ENCODE measurements at places on chromosomes 11 and 22.

GRCh38 chr11:84056653-84057376 lies 770.6 kb upstream of the CCDC90B start:
- DNase-seq, result no peak

DNA sequence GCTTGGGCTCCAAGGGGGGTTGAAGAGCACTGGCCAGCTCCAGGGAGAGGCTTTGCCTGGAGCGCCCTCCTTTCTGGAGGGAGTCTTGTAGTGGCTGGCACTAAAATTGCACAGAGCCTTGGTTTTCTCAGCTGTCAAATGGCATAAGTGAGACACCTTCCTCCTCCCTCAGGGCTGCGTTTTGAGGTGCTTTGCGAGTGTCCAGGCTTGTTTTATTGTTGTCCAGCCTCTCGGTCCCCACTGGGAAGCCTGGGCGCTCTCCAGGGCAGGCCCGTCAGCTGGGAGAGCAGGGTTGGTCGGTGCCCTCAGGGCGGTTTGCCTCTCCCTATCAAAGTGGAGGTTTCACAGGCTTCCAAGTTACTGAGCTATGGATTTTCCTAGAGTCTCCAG lies 149.3 kb upstream of the B3GAT1 start:
- DNase-seq, result no peak

DNA sequence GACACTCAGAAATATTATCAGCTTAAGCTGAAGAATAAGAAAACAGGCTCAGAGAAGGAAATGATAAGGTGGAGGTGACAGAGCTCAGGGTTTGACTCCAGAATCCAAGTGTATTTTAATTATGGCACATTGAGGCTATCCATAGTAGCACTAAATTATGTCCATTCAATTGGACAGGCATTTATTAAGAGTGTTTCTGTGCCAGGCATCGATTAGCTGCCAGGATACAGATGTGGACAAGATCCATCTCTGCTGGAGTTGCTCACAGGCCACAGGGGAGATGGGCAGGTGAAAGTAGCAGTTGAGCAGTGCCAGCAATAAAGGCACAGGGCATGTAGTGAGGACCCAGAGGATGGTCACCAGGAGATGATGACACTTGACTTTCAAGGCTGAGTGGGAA lies 592.5 kb downstream of the INSC start:
- DNase-seq, result no peak

GRCh38 chr11:69369945-69370344 lies 76.0 kb downstream of the MYEOV start:
- DNase-seq, result no peak

DNA sequence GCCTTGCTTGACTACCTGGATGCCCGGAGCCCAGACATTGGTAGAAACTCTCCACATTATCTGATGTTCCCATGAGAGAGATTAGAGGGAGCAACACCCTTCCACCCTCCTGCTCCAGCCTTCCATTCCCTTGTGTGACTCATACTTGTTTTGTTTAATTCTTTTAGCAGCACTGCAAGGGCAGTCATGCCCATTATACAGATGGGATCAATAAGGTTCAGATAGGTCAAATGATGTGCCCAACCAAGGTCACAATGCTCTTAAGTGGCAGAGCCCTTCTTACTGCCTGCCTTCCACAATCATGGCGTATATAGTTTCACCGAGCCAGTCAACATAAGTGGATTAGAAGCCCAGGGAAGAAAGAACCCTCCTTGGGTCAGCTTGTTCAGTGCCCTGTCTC lies 6.6 kb upstream of the CCDC134 start:
- no peak for DNase-seq

- DNase-seq, result no peak
Observed at GRCh38 chr22:45112136-45112879, 51.4 kb upstream of the NUP50 start.

GRCh38 chr11:67674442-67674871 lies at the start of gene ALDH3B2:
Gene ALDH3B2, minus strand, starts transcription at chr11:67674623. Its CDS starts 7,688 bp downstream, at chr11:67666935.
- DNase-seq, result no peak

- no peak for DNase-seq
Observed at GRCh38 chr11:43736502-43737200, 56.1 kb downstream of the HSD17B12 start.

- no peak for DNase-seq
Observed at GRCh38 chr11:130396965-130397364, 31.4 kb downstream of the ADAMTS8 start.

DNA sequence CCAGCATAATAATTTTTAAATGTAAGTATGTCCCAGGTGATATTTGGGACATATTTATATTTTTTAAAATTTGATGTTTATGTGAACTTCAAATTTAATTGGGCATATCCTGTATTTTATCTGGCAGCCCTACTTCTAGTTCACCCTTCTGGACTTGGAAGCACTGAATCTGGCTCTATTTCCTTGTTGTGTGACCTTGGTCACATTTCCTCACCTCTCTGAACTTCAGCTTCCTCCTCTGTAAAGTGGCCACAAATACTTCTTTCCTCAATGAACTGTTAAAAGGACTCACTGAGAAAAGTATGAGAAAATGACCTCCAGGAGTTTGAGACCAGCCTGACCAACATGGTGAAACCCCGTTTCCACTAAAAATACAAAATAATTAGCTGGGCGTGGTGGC lies 8.1 kb upstream of the RNF185 start:
- DNase-seq, result no peak

DNA sequence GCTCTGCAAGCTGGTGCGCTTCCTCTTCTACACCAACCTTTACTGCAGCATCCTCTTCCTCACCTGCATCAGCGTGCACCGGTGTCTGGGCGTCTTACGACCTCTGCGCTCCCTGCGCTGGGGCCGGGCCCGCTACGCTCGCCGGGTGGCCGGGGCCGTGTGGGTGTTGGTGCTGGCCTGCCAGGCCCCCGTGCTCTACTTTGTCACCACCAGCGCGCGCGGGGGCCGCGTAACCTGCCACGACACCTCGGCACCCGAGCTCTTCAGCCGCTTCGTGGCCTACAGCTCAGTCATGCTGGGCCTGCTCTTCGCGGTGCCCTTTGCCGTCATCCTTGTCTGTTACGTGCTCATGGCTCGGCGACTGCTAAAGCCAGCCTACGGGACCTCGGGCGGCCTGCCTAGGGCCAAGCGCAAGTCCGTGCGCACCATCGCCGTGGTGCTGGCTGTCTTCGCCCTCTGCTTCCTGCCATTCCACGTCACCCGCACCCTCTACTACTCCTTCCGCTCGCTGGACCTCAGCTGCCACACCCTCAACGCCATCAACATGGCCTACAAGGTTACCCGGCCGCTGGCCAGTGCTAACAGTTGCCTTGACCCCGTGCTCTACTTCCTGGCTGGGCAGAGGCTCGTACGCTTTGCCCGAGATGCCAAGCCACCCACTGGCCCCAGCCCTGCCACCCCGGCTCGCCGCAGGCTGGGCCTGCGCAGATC lies 16.5 kb downstream of the P2RY2 start:
- DNase-seq, result no peak

- DNase-seq, result no peak
Observed at GRCh38 chr11:95682552-95682951, 107.0 kb downstream of the FAM76B start.

DNA sequence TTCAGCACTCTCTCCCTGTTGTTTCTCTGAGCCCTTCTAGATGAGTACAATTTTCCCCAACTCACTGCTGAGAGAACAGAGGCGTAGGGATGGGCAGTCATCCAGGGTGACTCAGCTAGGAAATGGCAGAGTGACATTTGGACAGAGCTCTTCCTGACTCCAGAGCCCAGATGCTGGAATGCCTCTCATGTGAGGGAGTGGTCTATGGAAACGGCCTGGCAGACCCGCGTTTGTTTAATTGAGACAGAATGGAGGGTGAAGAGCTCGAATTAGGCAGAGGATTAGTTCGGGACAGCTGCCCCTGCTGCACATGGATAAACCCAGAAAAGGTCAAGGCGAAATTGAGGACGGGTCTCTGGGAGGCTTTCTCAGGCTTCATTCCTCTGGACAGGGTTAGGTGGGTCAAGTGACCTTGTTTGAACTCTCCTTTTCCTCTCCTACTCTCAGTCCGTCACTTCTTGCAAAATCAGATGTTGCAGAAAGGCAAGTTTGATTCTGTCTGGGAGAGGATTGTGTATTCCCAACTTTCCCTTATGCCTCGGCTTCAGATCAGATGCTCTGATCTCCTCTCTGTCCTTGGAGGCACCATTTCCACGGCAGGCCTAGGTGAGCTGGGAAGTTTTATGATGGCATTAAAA lies 7.6 kb upstream of the LMO2 start:
- DNase-seq, result no peak

DNA sequence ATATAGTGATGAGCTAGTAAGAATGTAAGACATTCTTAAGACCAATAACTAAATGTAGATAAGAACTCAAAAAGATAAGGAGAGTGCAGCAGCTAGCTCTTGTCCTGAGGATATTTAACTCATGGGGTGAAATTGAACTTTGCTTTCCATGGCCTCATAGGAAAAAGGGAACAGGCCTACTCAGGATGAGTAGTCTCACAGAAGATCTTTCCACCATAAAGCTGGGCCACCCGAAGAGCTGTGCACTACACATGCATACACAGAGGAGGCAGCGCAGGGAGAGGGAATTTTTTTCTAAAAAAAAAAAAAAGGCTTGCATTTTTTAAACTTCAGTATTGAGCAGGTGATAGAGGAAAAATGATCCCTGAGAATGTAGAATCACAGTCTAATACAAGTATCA lies 59.9 kb upstream of the CFAP300 start:
- no peak for DNase-seq

- DNase-seq, result no peak
Observed at GRCh38 chr11:69797156-69797555, 22.0 kb upstream of the FGF4 start.

- DNase-seq, result no peak
Observed at GRCh38 chr11:78061921-78062311, 1.7 kb upstream of the THRSP start.

All from stimulated activated CD4-positive, alpha-beta T cell treated with anti-CD3 and anti-CD28 coated beads, Interleukin-2, amount 100 ng/mL, for 48 hours (primary cell).